ENCODE measurements at places on chromosomes 16 and 17. TPM values are rescaled to one million over a fixed set of nuclear protein-coding genes. Genes with fewer than 3 reads are reported as not detected.

Gene ENPP7
- total RNA-seq: not detected

- no peak for DNase-seq
These were observed 121.2 kb downstream of the SNX11 start for GRCh38 chr17:48228720-48229119.

DNA sequence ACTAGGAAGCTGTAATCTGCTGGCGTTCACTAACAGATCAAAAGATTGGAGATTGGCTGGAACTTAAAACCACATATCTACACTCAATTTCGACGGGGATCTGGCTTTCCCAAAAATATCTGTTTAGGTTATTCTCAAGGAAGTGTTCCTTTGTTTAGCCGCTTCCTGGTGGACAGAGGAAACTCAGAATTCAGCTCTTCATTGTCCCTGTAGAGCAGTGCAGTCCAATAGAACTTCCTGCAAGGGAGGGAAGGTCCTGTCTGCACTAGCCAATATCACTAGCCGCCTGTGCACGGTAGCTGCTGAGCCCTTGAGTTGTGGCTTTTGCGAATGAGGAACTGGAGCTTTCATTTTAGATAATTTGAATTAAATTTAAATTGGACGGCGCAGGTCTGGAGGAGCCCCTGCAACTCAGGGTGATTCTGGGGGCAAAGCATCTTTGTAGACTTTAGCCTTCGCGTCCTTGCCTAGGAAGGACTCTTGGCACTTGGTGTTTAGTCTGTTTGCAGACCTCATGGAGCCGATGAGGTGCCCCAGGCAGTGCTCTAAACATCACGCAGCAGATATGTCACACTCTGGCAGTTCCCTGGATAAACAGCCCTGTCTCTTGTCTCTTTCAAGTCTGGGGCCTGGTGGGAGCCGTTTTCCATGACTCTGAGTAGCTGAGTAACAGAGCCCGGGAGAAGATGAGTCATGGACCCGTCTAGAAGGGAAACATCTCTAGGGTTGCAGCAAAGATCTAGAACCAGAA lies 122.2 kb downstream of the CCDC182 start:
- no peak for DNase-seq

Gene AATK
- total RNA-seq: 10.1 TPM

Gene OR1A2
- not detected for total RNA-seq

DNA sequence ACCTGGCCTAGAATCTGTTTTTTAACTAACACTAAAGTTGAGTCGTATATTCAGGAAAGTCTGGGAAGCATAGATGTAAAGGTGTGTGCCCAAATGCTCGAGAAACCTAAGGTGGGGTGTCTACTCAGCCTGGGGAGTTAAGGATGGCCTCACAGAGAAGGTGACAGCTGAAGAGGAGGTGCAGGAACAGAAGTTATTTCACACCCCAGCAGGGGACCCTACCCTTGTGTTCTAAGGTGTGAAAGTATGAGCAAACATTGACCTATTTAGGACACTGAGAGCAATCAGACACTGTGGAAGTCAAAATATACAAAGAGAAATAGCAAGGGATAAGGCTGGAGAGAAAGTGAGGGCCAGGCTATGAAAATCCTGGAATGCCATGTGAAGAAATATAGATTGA lies 49.0 kb upstream of the DHX40 start:
- DNase-seq: no peak

Gene NPIPA8
- total RNA-seq: 0.16 TPM
